ENCODE measurements at places on chromosomes 16 and 17.
A peak's percentile ranks its signal among the peaks of the same experiment; 100 is the strongest.

GRCh38 chr17:29048440-29049368, 5.8 kb downstream of the PIPOX start:
- DNase-seq: no peak

- no peak for DNase-seq
Observed at GRCh38 chr16:67017421-67017750, 11.6 kb upstream of the CBFB start.

DNA sequence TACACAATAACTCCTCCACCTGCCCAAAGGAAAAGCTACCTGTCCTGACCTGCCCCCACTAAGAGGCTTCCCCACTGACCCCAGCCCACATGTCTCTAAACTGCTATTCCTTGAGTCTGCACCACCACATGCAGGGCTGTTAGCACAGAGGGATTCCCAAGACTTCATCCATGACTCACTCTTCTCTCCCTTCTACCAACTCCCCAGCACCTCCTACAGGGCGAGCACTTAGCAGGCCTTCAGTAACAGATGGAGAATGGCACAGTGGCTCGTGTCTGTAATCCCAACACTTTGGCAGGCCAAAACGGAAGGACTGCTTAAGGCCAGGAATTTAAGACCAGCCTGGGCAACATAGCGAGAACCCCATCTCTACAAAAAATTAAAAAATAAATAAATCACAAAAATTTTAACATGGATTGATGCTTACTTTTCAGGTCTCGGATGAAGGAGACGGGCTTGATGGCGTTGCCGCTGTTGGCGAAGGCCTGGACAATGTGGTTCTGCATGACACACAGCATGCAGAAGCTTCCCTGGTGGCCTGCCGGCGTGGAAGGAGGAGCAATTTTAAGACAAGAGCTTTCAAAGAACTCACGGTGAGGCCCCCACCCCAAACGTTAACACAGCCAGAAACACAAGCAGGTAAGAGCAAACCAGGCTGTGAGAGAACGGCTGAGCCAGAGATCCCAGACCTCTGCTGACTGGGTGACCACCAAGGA, 12.0 kb downstream of the USP36 start:
- peak; percentile 33 for DNase-seq

DNA sequence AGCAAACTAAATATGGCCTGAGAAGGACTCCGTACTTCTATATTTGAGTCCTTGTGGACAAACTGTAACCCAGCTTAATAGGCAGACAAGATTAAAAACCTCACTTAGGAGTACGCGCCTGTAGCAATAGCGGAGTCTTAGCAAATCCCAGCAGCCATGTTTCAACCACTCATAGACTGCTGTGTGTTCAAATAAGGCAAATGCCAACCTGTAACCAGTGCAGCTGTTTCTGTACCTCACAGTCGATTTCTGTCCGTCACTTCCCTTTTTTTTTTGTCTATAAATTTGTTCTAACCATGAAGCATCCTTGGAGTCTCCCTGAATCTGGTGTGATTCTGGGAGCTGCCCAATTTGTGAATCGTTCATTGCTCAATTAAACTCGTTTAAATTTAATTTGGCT, 30.2 kb downstream of the TANC2 start:
- DNase-seq: no peak

- no peak for DNase-seq
Observed at GRCh38 chr17:58229881-58230280, 8.5 kb upstream of the LPO start.

DNA sequence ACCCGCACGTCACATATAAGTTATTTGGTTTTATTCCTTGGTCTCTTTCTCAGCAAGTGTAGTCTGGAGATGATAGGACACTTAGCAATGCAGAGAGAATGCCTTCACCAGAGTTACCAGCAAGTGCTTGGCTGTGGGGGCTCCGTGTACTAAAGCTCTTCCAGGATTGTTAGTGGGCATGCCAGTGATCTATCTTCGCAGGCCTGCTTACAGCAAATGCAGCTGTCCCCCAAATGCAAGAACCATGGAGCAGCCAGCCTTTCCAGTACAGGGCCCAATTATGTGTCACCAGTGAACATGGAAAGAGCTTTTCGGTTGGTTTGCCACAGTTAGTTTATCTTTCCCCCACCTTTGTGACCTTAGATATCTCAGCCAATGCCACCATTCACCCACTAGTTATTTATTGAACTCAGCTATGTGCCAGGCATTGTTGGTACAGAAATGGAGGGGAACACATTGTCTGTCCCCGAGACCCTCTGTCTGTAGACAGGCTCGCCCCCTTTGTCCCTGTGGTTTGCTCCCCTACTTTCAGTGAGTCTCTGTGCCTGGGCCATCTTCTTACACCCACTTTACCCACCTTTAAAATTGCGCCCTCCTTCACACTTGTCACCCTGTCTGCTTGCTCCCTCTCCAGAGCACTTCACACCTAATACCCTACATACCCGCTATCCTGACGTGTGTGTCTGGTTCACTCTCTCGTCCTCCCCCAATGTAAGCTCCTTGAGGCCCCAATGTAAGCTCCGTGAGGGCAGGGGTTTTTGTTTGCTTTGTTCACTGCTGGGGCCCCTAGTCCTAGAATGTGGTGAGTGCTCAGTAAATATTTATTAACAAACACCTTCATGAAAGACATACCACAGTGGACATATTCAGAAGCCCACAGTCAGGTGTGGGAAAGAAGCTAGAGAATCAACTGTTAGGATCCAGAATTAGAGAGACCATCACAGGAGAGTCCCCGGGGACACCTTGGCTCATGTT, 13.3 kb downstream of the USP10 start:
- no peak for DNase-seq

DNA sequence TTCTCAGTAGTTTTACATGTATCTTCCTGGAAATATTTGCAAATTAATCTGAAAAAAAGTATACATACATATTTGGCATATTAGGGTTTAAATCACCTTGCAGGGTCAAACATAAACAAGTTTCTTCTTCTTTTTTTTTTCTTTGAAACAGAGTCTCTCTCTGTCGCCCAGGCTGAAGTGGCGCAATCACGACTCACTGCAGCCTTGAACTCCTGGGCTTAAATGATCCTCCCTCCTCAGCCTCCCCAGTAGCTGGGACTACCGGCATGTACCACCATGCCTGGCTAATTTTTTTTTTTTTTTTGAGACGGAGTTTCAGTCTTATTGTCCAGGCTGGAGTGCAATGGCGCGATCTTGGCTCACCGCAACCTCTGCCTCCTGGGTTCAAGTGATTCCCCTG, 12.6 kb upstream of the FUS start:
- DNase-seq: no peak

- no peak for DNase-seq
Observed at GRCh38 chr17:5986644-5987043, 83.5 kb upstream of the WSCD1 start.

DNA sequence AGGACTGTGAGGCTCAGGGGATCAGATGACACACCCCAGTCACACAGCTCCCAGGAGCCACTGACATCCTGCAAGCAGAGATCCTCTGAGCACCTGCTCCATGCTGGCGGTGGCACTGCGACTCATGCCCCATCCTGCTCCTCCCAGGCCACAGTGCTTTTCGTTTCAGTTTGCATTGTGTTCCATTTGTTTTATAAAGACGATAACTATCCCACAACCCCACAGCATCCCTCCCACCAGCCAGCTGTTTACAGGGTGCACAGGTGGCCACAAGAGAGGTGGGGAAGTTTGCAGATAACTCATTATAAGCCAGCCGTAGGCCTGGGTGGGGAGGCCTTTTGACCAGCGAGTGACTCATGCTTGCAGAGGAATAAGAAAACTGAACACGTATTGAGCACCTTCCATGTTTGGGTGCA, 28.2 kb downstream of the BCO1 start:
- DNase-seq: no peak

GRCh38 chr17:82110298-82110697, 12.3 kb upstream of the FASN start:
- DNase-seq: no peak

- no peak for DNase-seq
Observed at GRCh38 chr17:74192950-74193781, 10.3 kb upstream of the RPL38 start.

DNA sequence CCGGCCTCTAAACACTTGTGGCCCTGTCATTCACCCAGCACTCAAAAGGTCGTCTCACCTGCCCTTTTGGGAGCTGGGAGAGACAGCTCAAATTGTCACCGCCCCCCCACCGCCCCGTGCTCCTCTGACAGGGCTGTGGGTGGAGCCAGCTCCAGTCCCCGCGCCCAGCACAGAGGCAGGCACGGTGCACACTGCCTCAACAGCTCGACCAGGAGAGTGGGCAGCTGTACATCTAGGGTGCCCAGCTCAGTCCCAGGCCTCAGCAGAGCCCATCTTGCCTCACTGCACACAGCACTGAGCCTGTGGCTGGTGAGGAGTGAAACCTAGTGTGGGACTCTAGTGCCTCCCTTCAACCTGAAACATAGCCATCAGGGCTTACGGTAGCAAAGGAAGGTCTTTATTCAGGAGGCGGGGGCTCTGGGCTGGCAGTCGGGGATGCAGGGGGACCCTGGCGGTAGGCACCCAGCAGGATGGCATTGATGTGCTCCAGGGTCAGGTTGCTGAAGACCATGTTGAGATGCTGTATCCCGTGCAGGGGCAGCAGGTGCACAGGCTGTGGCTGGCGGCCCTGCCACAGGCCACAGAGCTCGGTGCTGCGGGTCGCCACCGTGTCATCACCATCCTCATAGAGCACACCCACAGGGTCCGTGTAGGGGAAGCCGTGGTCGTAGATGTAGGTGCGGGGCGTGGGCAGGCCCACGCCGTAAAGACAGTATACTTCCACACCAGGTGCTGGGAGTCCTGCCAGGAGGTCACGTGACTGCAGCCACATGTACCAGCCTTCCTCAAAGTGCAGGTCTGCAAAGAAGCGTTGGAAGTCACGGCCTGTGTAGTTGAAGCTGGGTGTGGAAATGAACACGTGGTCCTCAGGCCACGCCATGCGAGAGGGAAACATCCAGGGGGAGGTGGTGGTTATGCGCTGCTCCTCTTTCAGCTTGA, 3.1 kb upstream of the PSMB10 start:
- no peak for DNase-seq

DNA sequence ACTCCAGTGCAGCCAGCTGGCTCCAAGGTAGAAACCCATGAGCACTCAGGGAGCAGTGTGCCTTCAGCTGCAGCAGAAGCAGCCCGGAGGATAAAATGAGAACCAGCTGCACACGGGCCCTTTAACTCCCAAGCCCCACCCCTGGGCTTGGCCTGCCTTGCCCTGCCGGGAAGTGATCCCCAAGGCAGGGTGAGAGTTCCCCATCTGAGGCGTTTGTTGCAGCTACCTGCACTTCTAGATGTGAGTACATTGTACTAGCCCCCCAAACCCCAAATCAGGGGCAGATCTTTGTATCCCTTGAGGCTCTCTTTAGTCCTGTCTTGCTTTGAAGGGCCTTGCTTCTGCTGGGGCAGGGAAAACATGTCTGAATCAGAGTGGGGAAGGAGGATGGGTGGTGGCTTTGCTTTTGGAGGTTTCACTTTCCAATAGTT, at the start of gene MVP:
Gene MVP, plus strand, starts transcription at position 192 of the 431 bp plus-strand sequence. CDS start 10,088 bp downstream, outside the sequence.
- no peak for DNase-seq

DNA sequence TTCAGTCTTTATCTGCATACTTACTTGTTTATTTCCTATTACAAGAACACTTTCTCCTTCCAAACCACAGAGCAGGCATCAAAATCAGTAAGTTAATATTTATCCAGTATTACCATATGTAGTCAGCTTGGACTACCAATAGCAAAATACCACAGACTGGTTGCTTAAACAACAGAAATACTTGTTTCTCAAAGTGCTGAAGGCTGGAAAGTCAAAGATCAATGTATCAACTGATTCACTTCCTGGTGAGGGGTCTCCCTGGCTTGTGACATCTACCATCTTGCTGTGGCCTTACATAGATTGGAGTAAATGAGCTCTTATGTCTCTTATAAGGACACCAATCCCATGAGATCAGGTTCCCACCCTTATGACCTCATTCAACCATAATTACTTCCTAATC, 2.6 kb downstream of the STXBP4 start:
- no peak for DNase-seq

GRCh38 chr17:66675273-66675990, 159.5 kb upstream of the CACNG5 start:
- no peak for DNase-seq

- DNase-seq: no peak
Observed at GRCh38 chr17:38569701-38570512, 35.8 kb downstream of the SRCIN1 start.

- no peak for DNase-seq
Observed at GRCh38 chr17:27918498-27918897, 25.3 kb upstream of the LYRM9 start.

DNA sequence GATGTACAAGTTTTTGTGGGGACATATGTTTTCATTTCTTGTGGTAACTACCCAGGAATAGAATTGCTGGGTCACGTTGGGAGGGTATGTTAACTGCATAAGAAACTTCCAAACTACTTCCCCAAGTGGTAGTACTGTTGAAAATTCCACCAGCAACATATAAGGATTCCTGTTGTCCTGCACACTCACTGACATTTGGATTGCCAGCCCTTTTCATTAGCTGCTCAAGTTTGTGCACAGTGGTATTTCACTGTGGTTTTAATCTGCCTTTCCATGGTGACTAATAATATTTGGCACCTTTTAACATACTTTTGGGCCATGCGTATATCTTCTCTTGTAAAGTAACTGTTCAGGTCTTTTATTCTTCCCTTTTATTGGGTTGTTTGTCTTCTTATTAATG, 103.3 kb downstream of the GNAO1 start:
- DNase-seq: no peak

GRCh38 chr17:58228679-58229078, 9.6 kb upstream of the MKS1 start:
- DNase-seq: no peak

- no peak for DNase-seq
Observed at GRCh38 chr17:74827800-74828199, 31.9 kb downstream of the GRIN2C start.

- no peak for DNase-seq
Observed at GRCh38 chr16:52925143-52925542, 127.6 kb downstream of the CHD9NB start.

- no peak for DNase-seq
Observed at GRCh38 chr16:89736554-89736953, 15.2 kb downstream of the ZNF276 start.

- DNase-seq: no peak
Observed at GRCh38 chr17:61064087-61064951, 335.3 kb upstream of the TBX2 start.

GRCh38 chr16:83813823-83814658, 6.3 kb downstream of the HSBP1 start:
- DNase-seq: no peak

- DNase-seq: no peak
Observed at GRCh38 chr17:82231562-82232321, 2.9 kb downstream of the SLC16A3 start.

DNA sequence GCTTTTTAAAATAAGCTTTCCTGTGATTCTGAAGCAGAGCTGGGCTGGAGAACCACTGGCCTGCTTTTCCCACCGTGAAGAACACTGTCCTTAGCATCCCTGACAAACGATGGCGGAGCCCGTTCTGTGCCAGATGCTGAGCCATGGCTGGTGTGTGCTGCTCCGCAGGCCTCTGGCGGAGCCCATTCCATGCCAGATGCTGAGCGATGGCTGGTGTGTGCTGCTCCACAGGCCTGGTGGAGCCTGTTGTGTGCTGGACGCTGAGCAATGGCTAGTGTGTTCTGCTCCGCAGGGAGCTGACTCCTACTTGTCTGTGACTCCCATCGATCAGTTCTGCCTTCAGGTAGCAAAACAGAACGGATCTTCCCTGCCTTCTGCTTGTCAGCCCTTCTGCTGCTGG, 4.3 kb downstream of the ENDOV start:
- DNase-seq: no peak
